ENCODE measurements at places on chromosomes 3 and 15.

GRCh38 chr15:95210436-95210981, 979.1 kb downstream of the MCTP2 start:
- DNase-seq, result no peak

DNA sequence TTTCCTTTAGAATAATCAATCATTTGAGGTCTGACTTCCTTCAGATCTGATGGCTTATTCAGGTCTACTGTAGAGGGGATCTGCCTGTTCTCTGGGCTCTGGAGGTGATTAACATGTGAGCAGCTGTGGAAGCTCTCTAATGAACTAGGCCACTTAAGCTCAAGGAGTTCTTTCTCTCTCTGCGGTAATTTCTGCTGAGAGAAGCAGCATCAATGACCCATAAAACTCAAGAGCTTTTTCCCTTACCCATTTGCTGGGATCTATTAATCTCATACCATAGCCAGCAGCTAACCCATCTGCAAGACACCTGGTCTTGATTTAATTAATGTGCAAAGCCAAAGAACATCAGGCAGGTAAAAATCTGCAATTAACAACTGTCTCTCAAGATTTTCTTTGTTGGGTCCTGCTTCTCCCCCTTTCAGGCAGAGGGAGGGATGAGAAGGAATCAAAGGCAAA, 73.2 kb upstream of the DLG1 start:
- DNase-seq, result no peak

- DNase-seq, result no peak
Measured at GRCh38 chr3:34183611-34184340, 385.3 kb downstream of the PDCD6IP start.

DNA sequence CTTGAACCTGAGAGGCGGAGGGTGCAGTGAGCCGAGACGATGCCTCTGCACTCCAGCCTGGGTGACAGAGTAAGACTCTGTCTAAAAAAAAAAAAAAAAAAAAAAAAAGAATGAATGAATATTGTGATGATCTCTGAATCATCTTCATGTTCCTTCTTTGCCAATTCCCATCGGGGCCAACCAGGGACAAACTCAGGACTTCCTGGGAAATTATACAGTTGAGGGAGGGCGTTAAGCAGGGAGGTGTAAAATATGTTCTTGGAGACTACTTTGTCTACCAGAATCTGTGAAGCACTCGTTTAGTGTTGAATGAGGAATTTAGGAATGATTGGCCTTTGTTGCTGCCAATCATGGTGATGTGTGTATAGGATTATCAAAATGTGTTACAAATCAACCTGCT, 210.6 kb downstream of the PTPRG start:
- no peak for DNase-seq

- no peak for DNase-seq
Measured at GRCh38 chr3:65265511-65265910, 577.7 kb upstream of the ADAMTS9 start.

DNA sequence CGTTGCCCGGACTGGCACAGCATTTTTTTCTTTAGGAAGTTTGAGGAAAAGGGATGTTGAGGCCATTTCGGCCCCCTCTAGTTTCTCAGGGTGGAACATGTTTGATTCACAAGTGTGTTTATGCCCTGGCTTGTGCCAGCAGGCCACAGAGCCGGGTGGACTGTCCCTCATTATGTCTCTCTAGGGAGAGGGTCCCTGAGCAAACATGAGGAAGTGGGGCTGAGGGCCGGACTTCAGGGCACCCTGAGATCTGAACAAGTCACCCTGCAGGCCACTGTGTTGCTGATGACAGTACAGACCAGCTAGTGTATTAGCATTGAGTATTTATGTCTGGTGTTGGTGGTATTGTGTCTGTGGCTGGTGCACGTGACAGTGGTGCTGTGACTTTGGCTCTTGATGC, 34.9 kb downstream of the RNU5B-1 start:
- DNase-seq, result no peak

GRCh38 chr3:158701420-158702065, 29.1 kb upstream of the LXN start:
- no peak for DNase-seq

DNA sequence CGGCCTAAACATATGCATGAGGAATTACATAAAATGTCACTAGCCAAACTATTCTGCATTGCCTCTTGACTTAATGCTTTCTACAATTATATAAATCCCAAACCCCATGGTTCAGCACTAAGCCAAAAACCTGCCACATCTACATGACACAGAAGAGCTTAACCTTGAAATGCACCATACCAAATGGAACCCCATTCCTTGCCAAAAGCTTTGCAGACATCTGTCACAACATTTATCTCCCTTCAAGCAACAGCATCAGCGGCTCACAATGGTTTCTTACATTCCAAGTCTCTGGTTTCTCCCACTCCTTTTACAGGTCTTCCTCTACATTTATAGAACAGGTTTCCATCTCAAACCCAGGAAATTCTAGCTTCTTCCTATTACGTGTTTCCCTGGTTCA, 58.4 kb upstream of the GYG1 start:
- no peak for DNase-seq

DNA sequence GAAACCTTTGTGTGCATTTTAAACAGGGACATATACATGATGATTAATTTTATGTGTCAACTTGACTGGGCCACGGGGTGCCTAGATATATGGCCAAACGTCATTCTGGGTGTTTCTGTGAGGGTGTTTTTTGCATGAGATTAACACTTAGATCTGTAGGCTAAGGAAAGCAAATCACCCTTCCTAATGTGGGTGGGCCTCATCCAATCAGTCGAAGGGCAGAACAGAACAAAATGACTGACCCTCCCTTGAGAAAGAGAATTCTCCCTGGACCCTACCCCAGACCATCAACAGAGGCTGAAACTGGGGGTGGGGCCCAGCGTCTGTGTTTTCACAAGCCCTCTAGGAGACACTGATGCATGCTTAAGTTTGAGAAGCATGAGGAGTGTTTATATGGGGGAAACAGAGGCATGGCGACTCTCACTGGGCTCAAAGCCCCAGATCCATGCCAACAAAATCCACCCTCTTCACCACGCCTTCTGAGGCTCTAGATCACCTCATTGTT, 56.2 kb downstream of the ITGA11 start:
- DNase-seq, result no peak

DNA sequence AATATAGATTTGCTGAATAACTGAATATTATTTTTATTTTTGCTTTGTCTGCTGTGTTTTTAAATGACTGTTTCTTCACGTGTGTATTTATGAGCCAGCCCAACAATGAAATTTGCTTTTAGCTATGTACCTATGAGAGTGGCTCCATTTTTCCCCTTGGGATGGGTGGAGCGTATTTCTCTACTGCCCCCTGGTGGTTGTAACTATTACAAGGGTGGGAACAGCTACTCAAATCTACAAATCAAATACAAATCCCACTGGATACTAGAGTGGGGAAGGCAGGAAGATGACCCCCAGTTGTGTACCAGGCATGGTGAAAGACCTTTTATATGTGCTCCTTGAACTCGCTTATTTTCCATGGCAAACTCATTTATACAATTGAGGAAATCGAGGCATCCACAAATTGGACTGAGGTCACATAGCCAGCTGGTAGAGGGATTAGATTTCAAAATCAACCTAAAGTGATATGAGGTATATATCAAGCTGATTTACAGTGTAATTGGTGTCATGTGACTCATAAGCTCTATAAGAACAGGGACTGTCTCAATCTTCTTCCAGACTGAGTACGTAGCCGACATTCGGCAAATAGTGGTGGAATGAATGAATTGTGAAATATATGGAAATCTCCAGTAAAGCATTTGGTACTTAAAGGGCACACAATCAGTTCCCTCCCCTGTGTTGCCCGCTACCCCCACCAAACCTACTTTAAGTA, 69.5 kb upstream of the VEPH1 start:
- DNase-seq, result peak; percentile 28

- DNase-seq, result no peak
Measured at GRCh38 chr3:20047341-20047779, 7.1 kb downstream of the KAT2B start.

DNA sequence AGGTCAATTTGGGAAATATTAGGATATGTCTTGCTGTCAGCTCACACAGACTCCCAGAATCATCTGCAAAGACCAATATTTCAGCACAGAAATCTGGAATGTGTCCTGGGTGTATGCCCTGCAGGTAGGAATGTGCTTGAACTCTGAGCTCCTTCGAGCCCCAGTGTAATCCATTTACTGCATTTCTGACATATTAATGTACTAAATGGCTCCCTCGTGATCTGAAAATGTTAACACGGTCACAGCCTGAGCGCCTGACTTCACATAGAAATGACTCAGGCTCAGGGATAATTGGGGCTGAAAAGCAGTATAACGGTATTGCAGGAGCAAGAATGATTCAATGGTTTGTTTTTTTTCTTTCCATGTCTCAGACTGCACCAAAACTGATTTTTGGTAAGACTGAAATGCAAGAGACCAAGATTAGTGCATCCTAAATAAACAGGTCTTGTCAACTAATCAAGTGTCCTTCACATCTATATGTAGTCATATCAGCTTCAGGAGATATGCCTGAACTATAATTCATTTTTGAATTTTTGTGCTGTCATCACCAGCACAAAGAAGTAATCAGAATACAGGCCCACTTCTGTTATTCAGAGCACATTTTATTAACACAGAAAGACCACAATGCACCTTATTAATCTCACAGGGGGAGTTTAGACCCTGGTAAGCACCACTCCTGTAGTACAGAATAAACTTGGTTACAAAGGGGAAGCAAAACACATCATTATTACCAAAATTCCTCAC, 49.8 kb downstream of the DCLK3 start:
- DNase-seq, result no peak

DNA sequence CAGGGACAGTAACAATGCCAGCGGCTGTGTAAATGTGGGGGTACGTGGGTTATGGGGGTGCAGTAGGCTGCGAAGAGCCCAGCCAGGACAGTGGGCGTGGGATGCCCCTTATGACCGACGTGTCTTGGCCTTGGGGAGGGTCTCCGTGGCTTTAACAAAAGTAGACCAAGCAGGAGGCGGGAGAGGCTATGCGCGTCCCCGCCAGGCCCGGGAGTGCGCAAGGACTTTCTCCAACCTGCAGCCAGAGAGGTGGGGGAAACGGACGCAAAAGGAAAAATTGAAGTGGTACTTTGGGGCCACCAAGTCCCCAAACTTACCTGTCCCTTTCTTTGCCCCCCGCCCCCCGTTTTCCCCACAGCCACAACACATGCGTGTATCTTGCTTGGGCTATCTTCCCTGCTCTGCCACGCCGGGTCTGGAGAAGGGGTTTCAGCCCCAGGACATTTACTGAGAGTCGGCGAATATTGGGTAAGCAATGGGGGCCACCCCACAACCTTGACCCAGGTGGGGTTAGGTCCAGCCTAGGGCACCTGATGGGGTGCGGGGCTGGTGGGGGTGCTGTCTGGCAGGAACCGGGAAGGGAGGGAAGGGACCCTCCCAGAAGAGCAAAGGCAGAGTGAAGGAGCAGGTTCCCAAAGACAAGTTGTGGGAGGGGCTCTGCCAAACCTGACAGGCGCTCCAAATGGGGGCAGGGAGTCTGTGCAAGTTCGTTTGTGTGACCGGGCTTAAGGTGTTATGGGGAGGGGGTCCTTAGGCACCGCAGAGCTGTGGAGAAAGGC, 652 bp downstream of the ISLR2 start:
- no peak for DNase-seq

DNA sequence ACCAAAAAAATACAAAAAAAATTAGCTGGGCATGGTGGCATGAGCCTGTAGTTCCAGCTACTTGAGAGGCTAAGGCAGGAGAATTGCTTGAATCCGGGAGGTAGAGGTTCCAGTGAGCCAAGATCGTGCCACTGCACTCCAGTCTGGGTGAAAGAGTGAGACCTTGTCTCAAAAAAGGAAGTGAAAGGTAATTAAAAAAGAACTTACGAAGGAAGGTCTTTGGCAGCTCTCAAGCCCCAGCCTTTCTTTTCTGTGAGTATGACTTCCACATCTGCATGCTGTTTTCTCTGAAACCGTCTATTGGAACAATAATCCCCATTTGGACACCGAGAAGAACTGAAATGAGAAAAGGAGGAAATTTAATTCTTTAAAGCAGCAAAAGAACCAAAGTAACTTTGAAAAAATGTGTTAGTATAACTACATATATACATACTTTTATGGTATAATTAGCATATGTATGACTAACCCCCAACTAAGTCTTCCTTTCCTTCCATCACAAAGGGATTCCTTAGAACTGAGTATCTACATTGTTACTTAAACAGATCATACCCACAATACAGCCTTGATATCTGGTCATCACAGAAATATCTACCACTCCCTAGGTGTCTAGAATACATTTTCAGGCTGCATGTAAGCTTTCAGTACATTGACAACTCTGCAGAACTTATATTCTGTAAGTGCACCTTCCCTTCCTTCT, 50.1 kb downstream of the SETD2 start:
- DNase-seq, result no peak

DNA sequence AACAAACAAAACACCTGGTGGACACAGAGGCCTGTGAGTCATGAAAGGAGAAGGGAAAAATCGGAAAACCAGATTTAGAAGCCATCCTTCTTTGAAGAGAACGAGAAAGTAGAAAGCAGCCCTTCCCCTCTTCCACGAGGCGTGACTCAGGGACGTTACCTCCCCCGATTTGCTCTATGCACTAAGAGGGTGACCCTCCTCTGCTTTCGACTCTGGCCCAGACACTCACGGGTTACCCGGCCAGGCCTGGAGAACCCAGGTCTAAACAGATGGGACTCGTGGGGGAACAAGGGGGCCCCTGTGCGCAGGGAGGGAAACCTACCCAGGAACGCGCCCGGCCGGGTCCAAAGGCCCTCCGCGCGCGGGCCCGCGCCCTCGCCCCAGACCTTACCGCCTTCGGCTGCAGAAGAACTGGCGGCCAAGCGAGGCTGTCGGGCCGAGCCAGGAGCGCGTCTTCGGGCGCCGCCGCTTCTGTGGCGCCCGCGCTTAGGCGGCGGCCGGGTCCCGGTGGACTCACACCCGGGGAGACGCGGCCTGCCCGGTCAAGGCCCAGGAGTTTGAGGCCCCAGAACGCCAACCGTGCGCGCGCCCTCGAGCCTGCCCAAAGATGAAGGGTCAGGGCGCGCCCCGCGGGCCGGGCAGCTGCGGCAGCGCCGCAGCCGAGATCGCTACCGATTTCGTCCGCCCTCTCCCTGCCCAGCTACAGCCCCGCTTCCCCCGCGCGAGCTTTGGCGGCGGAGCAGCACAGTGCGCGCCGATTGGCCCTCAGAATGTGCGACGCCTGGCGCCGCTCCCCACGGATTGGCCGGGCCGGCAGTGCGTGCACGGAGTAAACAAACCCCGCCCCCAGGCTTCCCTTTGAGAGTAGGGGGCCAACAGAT, at the start of gene TFDP2:
Gene TFDP2, minus strand, starts transcription at position 753 of the 881 bp plus-strand sequence. CDS start 47,795 bp downstream, outside the sequence.
- peak; percentile 66 for DNase-seq

DNA sequence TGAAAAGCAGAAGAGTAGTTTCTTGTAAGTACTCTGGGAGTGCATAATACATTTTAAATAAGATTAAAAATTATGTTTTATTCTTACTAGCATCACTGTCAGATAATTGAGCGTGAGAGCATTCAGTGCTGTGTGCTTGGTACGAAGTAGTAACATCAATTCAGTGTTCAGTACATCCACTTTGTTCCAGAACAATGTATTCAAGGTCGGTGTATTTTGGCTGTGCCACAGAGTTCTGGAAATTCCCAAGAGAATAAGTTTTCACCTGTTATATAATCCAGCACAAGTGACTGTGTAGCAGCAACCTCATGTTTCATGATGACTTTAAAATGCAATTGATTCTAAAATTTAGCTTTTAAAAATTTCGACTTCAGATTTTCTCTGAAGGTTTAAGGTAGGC, 130.6 kb downstream of the IGF1R start:
- DNase-seq, result no peak
